Dorsolateral prefrontal cortex (tissue), 122 donors: ENCODE measurements at places on chromosomes 3 and 15.

GRCh38 chr15:71050461-71050860 is 64.8 kb upstream of the THSD4 start:
- no peak for DNase-seq

DNA sequence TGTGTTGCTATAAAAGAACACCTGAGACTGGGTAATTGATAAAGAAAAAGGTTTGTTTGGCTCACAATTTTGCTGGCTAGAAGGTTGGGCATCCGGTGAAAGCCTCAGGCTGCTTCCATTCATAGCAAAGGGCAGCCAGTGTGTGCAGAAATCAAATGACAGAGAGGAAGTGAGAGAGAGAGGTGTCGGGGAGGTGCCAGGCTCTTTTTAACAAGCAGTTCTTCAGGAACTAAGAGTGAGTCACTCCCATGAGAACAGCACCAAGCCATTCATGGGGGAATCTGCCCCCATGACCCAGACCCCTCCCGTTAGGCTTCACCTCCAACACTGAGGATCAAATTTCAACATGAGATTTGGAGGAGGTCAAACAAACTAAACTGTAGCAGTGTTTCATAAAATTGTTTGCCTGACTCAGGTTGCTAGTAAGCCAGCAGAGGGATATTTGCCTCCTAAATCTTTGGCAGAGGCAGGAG is 4.5 kb upstream of the PARP15 start:
- no peak for DNase-seq

DNA sequence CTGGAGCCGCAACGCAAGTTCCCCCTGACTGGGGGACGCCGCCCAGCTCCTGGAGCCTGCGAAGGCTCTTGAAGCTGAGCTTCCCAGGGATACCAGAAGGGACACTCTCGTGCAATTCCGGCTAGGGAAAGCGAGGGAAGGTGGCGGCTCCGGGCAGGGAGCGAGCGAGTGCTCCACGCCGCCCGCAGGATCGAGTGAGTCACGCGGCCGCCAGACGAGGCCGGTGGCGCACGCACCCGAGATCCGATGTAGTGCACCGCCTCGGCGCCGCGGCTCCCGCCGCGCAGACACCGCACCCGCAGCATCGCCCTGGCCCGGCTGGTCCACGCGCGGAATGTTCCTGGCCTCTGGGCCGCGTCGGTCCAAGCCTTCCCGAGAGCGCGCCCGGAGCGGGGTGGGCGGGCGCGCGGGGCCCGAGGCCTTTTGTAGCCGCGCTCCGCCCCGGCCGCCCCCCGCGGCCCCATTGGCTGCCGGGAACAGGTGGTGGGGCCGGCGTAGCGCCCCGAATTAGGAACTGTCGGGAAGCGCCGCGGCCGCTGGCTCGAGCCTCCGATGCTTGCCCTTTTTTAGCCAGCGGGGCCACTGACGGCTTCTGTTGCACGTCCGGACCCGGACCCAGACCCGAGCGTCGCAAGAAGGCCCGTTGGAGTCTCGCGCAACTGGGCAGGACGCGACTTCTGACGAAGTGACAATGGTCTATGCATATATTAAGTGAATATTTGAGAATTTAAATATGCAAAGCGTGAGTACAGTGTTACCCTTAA is at the start of gene GATM:
Gene GATM (minus strand): TSS at position 396 of the 764 bp plus-strand sequence. CDS start 91 bp downstream, at position 305.
- DNase-seq: peak; percentile 87

DNA sequence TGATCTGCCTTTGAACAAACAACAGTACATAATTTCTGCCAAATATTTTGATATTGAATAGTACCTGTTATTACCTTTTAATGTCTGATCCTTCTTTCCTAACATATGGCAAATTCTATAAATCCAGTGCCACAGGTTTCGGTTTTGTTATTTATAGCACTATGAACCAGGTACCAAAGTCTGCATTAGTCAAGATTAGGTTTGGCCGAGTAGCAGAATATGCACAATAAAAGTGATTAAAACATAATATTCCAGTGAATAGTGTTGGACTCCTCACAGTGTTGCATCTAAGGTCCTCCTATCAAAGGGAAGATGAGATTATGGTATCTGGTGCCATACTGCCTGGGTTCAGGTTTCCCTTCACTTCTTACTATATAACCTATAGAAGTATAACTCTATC is 599.0 kb downstream of the ZPLD1 start:
- no peak for DNase-seq

DNA sequence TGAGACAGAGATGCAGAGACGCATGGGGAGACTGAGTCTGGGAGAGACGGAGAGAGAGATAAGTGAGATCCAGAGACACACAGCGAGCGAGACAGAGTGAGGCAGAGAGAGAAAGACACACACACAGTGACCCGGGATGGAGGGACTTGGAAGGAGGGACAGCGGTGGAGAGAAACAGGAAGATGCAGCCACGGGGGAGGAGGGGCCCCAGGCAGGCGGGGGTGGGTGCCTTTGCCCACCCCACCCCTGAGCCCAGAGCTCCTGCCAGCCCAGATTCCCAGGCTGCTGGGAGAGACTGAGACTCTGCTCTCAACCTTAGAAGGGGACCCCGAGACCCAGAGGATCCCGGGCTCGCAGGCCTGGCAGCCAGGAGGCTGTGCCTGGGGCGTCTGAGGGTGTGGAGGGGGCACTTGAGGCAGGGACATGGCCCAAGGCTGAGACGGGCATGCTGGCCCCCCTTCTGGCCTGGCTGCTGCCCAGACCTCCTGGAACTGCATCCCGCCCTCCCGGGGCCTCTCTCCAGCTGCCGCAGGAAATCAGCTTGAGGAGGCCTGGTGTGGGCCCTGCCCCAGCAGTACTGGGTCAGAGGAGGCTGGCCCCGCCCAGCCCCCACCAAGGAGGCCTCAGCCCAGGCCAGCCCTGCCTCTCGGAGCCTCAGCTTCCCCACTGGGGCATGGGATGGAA is 18.1 kb downstream of the H1-8 start:
- DNase-seq: peak; percentile 58

DNA sequence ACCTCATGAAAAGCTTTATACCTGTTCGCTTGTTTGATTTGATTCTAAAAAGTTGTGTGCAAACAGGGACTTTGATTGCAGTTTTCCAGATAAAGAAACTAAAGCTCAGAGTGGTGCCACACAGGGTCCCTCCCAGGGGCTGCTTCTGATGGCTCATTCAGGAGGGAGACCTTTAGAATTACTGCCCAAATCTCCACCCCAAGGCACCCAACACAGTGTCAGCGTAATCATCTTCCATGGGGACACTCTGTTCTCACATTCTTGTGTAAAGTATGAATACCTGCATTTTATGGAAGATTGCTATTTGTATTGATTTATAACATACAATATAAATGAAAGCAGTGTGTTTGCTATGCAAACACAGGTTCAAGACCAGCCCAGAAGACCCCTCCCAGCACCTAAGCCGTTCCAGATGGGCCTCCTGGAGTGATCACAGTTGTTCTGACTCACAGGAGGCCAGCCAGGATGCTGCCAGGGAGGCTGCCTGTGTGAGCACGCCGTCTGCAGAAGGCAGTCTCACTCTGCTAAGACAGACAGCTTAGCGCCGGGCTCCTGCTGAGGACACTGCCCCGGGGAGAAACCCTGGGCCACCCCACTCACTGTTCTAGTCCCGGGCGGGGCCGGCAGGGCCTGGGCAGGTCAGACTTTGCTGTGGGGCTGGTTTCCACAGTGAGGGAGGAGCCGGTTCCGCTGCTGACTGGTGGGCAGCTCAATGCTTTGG is 185.6 kb downstream of the FAM43A start:
- DNase-seq: no peak

- DNase-seq: no peak
These were observed 390.7 kb downstream of the EFHB start for GRCh38 chr3:19543212-19543841.

- DNase-seq: no peak
These were observed 36.7 kb downstream of the PLOD2 start for GRCh38 chr3:146124126-146124801.

- DNase-seq: no peak
These were observed 37.6 kb upstream of the EPHB3 start for GRCh38 chr3:184523825-184524615.
